Thyroid gland (tissue), 4 donors: ENCODE measurements at places on chromosomes 11 and 22.

- DNase-seq, result no peak
Observed at GRCh38 chr11:5892908-5893307, at the start of gene OR52E5. OR52E5 (plus strand) TSS chr11:5893208; CDS start chr11:5900777, 7,569 bp downstream.

GRCh38 chr11:92638678-92639077 is 330.8 kb upstream of the MTNR1B start:
- DNase-seq, result no peak

- DNase-seq, result no peak
Observed at GRCh38 chr11:132898021-132898420, 634.3 kb downstream of the OPCML start.

- no peak for DNase-seq
Observed at GRCh38 chr11:11078344-11079086, 220.7 kb upstream of the ZBED5 start.

GRCh38 chr22:48979482-48979881 is 848.2 kb downstream of the BRD1 start:
- no peak for DNase-seq

DNA sequence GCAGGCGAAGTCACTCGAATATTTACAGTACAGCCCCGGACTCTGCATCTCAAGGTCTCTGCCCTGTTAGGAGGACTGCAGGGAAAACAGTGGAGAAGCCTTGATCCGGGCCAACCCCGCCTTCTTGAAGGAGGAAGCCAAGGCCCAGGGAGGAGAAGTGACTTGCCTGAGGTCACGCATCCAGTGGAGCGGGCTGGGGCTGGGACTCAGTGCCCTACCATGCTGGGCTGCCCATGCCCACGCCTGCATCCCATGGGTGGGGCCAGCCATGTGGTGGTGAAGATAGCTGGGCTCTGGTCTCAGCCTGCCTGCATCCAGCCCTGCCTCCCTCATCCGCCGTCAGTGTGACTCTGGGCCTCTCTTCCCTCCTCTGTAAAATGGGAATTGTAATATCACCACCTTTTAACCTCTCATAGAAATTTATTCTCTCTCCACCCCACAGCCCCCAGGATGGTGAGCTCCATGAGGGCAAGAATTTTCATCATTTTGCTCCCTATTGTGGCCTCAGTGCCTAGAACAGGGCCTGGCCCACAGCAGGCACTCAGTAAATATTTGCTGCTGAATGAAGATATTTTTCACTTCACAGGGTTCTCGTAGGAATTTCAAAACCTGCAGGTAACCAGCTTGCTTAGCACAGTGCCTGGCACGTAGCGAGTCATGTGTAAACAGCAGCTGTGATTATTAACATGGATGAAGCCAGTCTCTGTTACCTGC is 57.3 kb downstream of the OTOG start:
- DNase-seq, result no peak

DNA sequence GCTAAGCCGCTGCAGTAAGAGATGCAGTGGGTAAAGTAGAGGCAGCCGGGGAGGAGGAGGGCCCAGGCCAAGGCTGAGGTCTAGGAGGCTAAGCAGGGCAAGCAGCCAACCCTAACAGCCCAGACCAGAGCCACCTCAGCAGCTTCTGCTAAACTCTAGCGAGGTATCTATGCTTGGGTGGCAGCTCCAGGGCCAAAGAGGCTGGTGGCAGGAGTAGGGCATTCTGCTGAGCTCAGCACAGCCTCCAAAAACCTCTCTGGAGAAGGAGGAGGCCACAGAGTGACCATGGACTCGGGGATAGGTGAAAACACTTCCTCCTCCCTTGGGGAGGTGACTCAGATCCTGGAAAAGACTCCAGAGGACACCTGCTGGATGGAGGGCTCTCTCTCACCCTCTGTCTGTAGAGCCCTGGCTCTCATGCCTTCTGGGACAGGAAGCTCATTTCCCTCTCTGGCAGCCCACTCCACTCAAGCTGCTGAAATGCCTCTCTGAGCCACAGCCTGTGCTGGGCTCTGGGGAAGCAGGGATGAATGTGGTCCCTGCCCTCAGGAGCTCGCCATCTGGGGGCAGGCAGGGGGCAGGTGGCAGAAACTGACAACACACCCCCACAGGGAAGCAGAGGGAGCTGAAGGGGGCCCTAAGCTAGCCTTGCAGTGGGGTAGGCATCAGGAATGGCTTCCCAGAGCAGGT is 16.5 kb upstream of the TPBGL start:
- no peak for DNase-seq

DNA sequence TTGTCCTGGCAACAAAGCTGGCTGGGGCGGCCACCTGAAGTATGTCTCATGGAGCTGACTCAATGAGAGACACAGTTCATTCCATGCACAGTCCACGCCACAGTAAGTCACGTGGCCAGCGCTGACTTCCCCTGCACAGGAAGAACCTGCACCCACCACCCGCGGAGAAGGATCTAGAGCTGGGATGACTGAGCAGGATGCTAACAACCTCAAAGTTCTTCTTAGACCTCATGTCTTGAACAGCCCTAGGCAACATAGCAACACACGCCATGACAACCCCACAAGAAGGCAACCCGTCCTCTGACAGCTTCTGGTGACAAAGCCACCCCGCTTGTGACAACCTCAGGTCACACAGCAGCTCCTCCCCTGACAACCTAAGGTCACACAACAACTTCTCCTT is 76.9 kb upstream of the B3GAT1 start:
- DNase-seq, result no peak

DNA sequence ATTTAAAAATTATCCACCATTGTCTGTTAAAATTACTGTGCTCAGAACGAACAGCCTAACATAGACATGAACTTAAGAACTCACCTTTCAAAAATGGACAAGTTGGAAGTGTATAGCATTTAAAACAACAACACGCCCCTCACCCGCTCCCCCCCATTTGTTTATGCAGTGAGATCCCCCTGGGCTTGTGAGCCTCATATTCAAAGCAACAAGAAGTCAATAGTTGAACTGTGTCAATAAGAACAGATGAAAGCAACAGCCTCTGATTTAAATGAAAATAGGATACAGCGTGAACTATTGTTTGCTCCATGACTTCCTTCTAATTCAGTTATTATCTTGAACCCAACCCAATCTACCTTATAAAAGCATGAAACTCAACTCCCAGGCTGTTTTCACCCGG is 314.2 kb downstream of the BLID start:
- DNase-seq, result no peak
